ENCODE measurements at places on chromosomes 3 and 15.

DNA sequence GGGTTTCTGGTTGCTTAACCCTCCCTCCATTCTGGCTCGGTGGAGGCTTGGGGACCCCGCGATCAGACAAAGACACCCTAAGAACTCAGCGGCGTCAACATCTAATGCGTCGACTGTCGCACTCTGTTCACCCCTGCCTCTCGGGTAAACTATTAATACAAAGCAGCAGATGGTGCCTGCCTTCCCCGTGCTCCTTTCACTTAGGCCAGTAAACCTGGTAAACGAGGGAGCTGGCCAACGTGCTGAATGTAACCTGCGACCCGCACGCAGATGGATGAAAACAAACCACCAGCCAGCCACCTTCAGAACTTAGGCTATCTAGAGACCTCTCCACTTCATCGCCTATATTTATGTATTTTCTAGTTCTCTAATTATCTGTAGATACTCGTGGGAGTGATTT is 848 bp upstream of the CADPS start:
- DNase-seq, result no peak

DNA sequence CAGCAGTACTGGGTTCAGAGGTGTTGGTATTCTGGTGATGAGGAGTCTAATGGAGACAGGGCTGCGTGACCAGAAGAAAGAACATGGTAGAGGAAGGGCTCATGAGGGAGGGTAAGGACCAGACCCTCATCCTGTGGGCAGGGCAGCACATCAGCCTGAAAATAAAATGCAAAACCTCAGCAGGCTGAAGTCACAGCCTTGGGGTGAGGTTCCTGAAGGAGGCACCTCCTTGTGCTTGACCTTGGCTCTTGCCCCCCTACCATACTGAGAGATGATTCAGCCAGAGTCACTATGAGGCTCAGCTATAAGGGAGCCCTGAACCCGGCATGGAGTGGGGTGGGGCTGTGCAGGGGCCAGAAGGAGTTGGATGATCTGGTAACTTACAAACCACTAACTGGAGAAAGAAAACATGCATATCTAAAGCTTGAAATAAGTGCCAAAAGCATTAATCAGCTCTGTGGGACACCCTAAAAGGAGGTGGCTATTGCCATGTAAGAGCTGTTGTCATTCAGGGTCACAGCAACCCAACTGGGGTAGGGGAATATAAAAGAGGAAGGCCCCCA is 60.2 kb downstream of the CORO2B start:
- no peak for DNase-seq

DNA sequence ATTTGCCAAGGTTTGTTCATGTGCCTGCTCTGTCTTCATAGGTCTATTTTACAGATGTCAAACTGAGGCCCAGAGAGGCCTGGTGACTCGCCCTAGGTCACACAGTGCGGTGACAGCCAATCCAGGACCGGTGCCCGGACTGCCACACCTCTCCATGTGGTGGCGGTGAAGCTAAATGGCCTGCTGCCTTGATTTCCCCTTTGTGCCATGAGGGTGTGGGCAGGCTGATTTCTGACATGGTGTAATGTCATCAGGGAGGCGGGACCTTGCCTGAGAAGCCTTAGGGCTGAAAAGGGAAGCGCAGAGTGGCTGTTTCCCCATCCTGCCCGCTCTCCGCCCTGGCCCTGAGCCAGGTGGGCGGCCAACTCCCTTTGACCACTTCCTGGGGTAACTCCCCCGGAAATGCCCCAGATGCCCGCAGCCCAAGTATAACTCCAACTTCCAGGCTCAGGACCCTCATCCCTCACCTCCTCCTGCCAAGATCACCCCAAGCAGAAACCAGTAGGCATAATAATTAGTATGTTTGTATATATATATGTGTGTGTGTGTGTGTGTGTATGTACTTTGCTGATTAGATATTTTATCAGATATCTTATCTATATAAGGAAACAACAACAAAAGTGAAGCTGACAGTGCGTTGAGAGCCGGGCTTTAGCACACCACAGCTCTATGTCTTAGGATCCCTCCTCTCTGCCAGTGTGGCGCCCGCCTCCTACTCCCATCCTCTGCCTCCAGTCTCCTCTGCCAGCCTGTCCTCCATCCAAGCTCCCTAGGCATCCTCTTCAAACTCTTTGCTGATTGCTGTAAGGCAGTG is 63.9 kb downstream of the IQSEC1 start:
- no peak for DNase-seq

GRCh38 chr15:75327005-75327404 is 8.9 kb upstream of the COMMD4 start:
- DNase-seq, result no peak
